ENCODE measurements at places on chromosomes 7 and 10. TPM values are rescaled to one million over a fixed set of nuclear protein-coding genes. Genes with fewer than 3 reads are reported as not detected.

The ZP3 gene
- 6.5 TPM for total RNA-seq

The CALU gene
- 393 TPM for total RNA-seq

The TMEM236 gene
- under 0.01 TPM for total RNA-seq

The NME8 gene
- not detected for total RNA-seq

The PON1 gene
- not detected for total RNA-seq

The NAT16 gene
- not detected for total RNA-seq

The TLX1 gene
- total RNA-seq, result not detected

The FEZF1 gene
- not detected for total RNA-seq

The C7orf33 gene
- not detected for total RNA-seq

The SFMBT2 gene
- 1.3 TPM for total RNA-seq

The DDC gene
- total RNA-seq, result not detected

The SLC18A3 gene
- not detected for total RNA-seq

The CDC14C gene
- total RNA-seq, result not detected

The SUMF2 gene
- 130 TPM for total RNA-seq

The CPN1 gene
- not detected for total RNA-seq

The ADIRF gene
- 1.1 TPM for total RNA-seq

The TYW1B gene
- 0.82 TPM for total RNA-seq

The EPHA1 gene
- not detected for total RNA-seq

The HECW1 gene
- total RNA-seq, result 0.35 TPM

The CPVL gene
- not detected for total RNA-seq

The POP7 gene
- 25.4 TPM for total RNA-seq

The NEUROD6 gene
- not detected for total RNA-seq

The NFE2L3 gene
- 1.3 TPM for total RNA-seq

The SLC18A2 gene
- not detected for total RNA-seq

The TMEM196 gene
- total RNA-seq, result 1.5 TPM

The PRSS37 gene
- total RNA-seq, result not detected

The CYP3A5 gene
- not detected for total RNA-seq

The LLCFC1 gene
- not detected for total RNA-seq

The LBX1 gene
- total RNA-seq, result under 0.01 TPM

The SH2B2 gene
- 2.7 TPM for total RNA-seq

The SDK1 gene
- 2.4 TPM for total RNA-seq

The PNLIP gene
- not detected for total RNA-seq

The MBLAC1 gene
- total RNA-seq, result 3.1 TPM

The SLC26A5 gene
- total RNA-seq, result not detected

The SPACDR gene
- 8.4 TPM for total RNA-seq

The PALD1 gene
- total RNA-seq, result 3.7 TPM

The C10orf62 gene
- total RNA-seq, result not detected

The OR6B1 gene
- not detected for total RNA-seq

The DGKI gene
- 1.4 TPM for total RNA-seq

The CCM2 gene
- 57.8 TPM for total RNA-seq

The UCN3 gene
- total RNA-seq, result not detected

The HOGA1 gene
- 0.58 TPM for total RNA-seq

The INMT gene
- total RNA-seq, result 567 TPM

The CRCP gene
- total RNA-seq, result 36.4 TPM

The IFIT1B gene
- total RNA-seq, result not detected

The ACTR3C gene
- total RNA-seq, result 0.09 TPM

The NCF1 gene
- not detected for total RNA-seq

The HOXA3 gene
- total RNA-seq, result 8.3 TPM

The PPP1R3C gene
- total RNA-seq, result 20.6 TPM

The PRSS58 gene
- total RNA-seq, result not detected

The SPDYE2 gene
- total RNA-seq, result not detected

The LRRC18 gene
- total RNA-seq, result not detected

The CREB3L2 gene
- 17.2 TPM for total RNA-seq

The TRIM50 gene
- total RNA-seq, result not detected

The VAX1 gene
- total RNA-seq, result not detected
